ENCODE measurements at places on chromosomes 3 and 15.

- DNase-seq = no peak
These were observed 253.3 kb upstream of the LYSMD4 start for GRCh38 chr15:99986297-99987118.

DNA sequence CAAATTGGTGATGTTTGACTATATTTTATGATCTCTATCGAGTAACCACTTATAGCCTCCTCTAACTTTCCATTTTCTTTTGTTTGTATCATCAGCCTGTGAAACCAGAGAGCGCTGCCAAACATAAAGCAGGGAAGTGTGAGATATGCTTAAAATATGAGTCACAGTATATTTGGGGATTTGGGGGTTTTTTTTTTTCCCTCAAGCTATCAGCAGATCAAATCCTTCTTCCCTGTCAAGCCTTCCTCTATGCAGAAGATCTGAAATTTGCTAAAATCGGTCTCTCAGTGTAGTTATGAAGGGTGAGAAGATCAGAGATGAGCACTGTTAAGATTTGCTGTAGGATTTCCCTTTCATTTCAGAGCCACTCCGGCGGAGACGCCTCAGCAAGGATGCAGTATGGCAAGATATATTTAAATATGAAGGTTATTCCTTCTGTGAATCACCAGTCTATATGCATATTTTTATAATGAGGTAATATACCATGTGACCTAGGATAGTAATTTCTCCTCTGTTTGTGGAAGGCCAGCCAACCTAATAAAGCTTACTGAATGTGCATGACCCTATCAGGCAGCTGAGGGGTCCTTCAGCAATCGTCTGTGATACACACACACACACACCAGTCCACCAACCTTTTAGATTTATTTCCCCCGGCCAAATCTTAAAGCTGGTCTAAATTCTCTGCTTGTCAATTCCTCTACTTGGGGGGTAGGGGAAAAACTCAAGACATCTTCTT, 474.1 kb downstream of the FOXP1 start:
- DNase-seq = no peak

DNA sequence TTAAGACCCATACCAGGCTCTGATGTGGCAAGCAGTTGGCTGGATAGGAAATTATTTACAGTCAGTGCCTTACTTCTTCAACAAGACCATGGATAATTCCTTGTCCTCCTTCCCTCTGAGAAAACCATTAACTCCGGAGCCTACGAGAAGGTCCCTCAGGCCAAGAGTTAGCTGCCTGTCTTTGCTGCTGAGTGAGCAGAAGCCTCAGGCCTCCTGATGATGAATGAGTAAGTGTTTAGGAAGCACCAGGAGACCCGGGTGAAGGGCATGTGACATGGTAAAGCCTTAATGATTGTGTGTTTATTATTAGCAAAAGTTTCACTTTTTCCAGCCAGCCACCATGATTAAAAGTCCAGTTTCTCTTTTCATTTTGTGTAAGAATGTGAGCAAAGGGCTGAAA, 174.9 kb upstream of the TOPAZ1 start:
- no peak for DNase-seq

- DNase-seq = no peak
These were observed 10.2 kb downstream of the CA12 start for GRCh38 chr15:63371297-63371918.

DNA sequence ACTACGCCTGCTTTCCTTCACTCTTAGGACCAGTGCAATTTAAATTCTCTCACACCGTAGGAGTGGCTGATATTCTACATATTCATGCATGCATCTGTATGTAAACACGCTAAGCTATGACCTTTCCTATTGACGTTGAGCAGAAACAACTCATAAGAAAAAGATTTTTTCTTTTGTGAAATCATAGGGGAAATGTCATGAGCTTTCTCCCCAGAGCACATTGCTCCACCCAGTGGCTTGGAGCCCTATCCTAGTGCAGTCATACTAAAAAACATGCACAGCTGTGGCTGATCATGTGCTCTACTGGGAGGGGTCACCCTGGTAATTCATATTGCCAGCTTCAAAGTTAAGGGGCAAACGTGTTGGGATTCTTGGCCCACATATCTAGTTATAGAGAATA, 1.8 kb upstream of the MESD start:
- DNase-seq = no peak

DNA sequence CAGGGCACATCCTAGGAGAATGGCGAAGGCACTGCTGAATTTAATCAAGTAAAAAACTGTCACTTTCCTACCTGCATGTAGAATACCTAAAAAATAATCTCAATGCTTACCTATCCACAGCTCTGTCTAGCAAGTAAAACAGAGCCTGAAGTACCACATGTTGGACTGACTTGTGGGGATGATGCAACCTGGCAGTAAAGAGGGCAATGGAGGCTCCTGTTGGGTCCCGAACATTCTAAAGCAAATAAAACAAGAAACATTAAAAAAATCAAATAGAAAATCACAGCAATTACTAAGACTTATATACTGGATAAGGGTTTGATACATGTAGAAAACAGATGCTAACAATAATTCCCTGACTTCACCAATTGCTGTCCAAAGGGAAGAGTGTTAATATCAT, 56.1 kb downstream of the PTPN9 start:
- no peak for DNase-seq

Measured in CD4-positive, alpha-beta T cell treated with Interleukin-15 for 1 hour (primary cell).